CD4-positive, alpha-beta T cell (primary cell): ENCODE measurements at places on chromosomes 1 and 21.
A peak's percentile ranks its signal among the peaks of the same experiment; 100 is the strongest.

GRCh38 chr1:154442006-154442740 is 37.0 kb downstream of the IL6R start:
- DNase-seq = no peak

DNA sequence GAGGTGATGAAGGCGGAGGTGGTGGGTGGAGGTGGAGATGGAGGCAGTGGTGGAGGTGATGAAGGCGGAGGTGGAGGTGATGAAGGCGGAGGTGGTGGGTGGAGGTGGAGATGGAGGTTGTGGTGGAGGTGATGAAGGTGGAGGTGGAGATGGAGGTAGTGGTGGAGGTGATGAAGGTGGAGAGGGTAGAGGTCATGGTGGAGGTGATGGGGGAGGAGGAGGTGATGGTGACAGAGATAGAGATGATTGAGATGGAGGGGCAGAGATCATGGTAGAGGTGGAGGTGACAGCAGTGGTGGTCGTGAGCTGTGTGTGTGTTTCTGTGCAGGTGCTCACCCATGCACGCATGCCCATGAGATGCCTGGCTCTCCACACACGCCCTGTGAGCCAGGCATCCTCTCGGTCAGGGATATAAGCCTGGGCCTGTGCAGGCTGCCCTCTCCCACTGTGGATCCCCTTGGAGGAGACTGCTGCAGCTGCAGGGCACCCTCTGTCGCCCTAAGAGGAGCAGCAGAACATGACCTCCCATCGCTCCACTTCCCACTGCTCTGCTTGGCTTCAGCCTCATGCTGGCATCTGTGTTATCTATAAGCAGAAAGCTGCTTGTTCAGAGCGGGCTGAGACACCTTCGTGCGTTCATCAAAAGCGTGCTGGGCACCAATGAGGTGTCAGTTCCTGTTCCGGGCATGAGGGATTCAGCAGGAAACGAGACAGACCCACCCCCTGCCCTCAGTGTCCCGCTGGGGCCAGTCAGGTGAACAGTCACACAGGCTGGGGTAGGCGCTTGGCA is 20.5 kb upstream of the NPHP4 start:
- no peak for DNase-seq

DNA sequence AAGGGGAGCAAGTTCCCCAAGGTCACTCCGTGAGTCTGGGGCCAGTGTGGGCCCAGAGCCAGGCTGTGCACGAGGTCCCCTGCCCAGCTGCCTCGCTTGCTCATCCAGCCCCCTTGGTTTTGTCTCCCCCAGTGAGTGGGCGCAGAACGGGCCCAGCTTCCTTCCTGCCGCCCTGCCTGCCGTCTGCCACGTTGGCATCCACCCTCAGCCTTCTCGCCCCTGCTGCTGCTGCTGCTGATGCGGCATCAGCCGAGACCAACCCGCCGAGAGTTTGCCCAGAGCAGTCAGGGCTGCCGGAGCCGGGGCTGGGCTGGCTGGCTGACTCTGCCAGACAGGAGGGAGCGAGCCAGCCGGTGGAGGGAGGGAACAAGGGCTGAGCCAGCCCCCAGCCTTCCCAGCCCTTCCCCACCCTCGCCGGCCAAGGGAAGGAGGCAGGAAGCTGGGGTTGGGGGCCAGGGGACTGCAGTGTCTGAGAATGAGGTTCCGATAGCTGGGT is 31.4 kb upstream of the WASF2 start:
- DNase-seq = peak; percentile 46

DNA sequence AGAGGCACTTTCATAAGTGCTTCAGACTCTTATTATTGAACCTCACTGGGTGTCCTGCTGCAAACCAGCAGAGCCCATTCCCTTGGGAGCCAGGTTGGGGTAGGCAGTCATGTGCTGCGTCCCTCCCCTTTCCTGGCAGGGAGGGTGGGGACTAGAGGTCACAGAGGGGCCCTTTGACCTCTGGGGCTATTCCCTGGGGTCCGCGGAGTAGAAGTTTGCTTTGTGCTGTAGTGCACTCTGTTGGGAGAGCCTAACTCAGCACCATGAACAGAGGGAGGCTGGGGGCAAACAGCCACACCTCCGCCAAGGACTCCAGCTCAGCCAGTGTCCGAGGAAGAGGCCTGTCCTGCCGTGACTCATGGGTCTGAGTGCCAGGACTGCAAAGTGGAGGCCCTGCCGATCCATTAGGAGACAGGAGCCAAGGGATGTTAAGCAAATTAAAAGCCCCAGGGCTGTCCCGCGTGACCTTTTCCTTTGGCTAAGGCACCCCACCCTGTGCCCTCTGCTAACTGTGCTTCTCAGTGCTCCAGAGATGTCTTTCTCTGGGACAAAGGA is 3.0 kb upstream of the IGSF21 start:
- no peak for DNase-seq

GRCh38 chr1:153422450-153423068 is 6.2 kb downstream of the S100A7A start:
- peak; percentile 53 for DNase-seq

DNA sequence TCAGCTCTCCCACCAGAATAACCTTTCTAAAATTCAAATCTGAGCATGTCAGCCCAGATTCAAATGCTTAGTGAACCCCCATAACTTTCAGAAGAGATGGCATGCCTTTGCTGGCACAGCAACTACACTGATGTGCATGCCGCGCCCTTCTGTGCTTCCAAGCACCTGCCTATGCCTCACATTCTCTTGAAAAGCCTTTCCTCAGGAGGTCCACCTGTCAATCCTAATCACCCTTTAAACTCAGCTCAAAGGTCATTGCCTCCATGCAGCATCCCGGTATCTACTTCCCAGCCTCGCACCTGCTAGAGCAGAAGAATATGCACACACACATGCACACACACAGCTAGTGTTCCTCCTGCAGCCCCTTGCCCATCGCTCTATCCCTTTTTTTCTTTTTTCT is 5.2 kb upstream of the S100A2 start:
- DNase-seq = no peak

DNA sequence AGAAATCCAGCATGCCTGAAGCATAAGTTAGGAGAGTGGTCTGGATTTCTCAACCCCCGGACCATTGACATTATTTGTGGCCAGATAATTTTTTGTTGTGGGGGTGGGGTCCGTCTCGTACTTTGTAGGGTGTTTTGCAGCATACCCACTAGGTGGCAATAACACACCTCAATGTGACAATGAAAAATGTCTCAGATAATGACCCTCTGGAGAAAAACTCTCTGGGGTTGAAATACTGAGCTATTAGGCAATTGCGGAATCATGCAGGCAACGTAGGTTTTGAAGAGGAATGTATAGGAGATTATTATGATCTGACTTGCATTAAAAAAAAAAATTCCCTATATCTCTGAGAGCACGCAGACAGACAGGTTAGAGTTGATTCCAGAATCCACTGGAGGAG is 25.3 kb upstream of the RRP15 start:
- peak; percentile 8 for DNase-seq

- DNase-seq = no peak
These were observed at the start of gene DLGAP3 for GRCh38 chr1:34929497-34929852. TSS of gene DLGAP3 (minus strand) at chr1:34929650. CDS start at chr1:34905383, 24,267 bp downstream.

GRCh38 chr1:77350012-77350770 is 68.4 kb downstream of the AK5 start:
- DNase-seq = no peak
